Activated CD4-positive, alpha-beta T cell treated with anti-CD3 and anti-CD28 coated beads for 48 hours (primary cell): ENCODE measurements at places on chromosomes 2 and 18.

GRCh38 chr18:66346833-66347588, 256.9 kb downstream of the CDH19 start:
- DNase-seq, result no peak

DNA sequence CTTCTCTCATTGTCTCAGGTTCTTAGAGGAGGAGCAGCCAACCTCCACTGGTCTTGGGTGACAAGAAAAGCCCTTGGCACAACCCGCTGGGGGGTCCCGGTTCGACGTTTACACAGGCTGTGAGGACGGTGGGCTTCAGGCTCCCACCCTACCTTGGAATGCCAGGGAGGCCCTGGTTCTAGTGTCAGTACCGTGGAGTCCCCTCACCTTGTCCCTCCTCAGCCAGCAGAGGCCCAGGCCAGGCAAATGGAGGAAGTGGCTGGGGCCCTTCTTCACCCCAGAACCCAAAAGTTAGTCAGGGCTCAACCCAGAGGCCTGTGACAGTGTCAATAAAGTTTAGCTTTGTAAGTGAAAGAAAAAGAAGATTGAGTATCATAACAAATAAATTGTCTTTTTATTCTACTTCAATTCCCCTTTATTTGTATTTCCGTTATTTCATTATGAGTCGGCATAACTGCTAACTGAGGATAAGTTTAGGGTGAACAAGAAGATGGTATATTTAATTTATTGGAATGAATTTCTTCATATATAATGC, 62.6 kb upstream of the ZSWIM2 start:
- no peak for DNase-seq

GRCh38 chr2:223805008-223805407, 32.4 kb downstream of the AP1S3 start:
- no peak for DNase-seq

GRCh38 chr2:37415128-37415820, 70.8 kb downstream of the QPCT start:
- DNase-seq, result no peak

- no peak for DNase-seq
These were observed 7.7 kb upstream of the SERPINB8 start for GRCh38 chr18:63962137-63962536.

- no peak for DNase-seq
These were observed 38.3 kb downstream of the TNS1 start for GRCh38 chr2:217964275-217965161.

- no peak for DNase-seq
These were observed 64.8 kb downstream of the PDCL3 start for GRCh38 chr2:100627330-100628300.

GRCh38 chr2:203808046-203808750, 59.4 kb upstream of the CTLA4 start:
- DNase-seq, result no peak

GRCh38 chr2:200380833-200381542, 74.5 kb downstream of the SPATS2L start:
- DNase-seq, result no peak

DNA sequence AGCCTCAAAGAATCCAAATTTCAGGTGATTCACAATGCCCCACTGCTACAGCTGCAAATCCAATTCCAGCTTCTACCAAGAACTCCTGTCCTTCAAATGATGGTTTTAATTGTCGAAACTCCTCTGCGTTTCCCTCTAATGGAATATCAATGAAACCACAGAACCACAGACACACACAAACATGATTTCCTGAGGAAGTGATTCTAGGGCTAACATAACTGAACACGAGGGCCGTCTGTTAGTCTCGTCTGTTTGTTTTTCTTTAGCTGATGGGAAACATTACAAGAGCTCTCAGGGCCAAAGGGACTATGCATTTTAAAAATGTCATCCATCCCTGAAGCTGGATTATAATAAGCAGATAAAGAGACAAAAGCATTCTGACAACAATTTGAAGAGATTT, 59.4 kb downstream of the RNF152 start:
- no peak for DNase-seq

DNA sequence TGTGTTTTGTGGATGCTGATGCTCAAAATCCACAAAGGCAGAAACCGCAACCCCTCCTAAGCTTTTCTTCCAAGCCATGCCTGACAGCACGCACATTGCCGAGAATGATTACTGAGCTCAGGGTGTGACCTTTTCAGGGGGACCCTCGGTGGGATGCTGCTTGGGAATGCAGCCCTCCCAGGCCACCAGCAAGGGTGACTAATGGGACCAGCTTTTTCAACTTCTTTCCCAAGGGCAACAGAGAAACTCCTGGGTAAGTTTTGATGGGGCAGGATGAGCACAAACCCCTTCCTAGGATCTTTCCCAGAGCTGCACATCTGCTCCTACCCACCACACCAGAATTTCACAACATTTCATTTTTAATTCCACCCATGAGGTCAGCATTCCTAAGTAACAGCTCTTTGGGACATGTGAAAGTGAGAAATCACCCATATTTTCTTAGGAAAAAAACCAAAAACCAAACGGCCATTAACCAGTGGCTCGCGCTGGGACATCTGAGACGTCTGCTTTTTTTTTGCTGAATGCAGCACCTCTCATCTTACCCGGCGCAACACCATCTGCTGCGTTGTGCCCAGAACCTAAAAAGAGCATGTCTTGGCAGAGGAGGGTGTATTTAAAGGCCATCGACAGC, 119.0 kb downstream of the ARL4C start:
- no peak for DNase-seq

GRCh38 chr2:197862246-197862955, 58.0 kb downstream of the PLCL1 start:
- no peak for DNase-seq

DNA sequence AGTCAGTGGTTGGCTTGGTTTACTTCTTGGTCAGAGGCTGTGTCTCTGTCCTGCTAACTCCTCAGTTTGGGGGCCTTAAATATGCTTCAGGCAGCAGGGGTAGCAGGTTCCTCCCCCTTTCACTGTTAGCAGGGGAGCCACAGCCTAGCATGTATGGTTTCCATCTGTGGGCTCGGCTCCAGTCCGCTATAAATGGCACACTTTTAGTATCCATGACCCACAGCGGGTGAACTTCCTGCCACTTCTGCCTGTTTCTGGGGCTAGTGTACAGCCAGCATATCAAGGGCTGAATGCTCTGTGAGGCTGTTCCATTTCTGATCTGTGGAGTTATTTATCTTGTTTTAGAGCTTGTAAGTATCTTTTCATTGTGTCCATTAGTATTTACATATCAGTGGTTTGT, 58.3 kb downstream of the MRPL33 start:
- DNase-seq, result no peak

- no peak for DNase-seq
These were observed 84.8 kb downstream of the CCBE1 start for GRCh38 chr18:59612381-59612780.

GRCh38 chr18:21004726-21005125, 106.9 kb downstream of the ROCK1 start:
- no peak for DNase-seq

DNA sequence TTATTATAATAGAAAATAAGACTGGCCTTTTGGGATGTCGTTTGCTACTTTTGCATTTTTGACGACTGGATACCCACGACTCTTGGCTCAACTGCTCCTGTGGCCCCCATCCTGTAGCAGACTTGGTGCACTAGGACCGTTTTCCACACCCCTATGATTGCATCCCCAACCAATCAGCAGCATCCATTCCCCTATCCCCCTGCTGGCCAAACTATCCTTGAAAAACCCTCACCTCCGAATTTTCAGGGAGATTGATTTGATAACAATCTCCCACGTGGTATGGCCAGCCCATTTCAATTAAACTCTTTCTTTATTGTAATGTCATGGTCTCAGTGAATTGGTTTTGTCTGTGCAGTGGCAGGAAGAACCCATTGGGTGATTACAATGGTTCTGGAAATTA, 37.9 kb upstream of the TTR start:
- DNase-seq, result no peak

DNA sequence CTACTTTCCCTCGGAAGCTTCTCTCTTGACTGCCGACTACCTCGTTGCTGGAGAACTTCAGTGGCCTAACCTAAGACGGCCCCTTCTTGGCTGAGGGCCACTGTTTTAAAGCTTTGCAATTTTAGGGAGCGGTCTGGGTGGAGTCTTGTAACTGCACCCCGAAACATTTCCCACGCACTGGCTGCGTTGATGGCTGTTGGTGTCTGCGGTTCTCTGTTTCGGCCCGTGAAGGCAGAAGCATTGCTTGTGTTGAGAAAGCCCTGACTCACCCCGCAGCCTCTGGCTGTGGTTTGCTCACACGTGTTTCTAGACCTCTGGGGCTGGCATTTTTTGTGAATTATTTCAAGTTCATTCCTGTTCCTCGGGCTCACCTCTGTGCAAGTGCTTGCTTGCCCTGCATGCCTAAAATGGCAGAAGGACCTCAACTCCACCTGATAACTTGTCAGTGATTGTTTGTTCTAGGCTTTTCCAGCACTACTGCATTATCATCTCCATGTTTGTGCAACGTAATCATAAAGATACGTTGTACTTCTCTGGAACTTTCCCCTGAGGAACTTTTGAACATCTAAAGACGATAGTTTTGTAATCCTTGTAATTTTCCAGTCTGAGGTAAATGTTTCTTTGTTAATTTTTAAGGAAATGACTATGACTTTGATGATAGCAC, 94.2 kb upstream of the DLX2 start:
- peak; percentile 67 for DNase-seq

DNA sequence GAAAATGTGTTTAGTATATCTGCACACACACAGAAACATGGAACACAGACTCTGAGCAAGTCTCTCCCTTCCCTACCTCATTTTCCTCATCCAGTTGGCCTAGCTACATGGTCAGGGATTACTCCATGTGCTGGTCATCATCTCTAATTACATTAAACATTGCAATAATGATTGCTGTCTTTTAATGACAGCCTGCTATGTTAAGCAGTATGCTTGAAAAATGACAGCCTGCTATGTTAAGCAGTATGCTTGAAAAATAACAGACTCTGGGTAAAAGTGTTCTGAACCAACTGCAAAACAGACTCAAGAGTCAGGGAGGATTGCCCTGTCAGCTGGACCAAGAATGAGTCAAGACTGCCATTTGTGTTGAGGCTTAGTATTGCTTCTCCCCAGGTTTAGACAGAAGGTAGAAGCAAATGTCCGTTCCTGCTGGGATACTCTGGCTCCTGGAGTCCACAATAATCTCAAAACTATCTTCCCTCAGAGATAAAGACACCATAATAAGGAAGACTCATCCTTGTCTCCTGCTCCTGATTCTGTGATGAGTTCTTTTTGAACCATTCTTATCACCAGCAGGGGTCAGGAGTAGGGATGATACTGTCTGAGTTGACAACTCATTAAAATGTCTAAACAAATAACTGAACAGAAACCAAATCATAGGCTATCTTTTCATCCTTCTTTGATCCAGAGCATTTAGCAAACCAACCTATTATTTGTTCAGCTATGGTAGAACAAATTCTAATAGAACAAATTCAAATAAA, 57.7 kb downstream of the CCDC93 start:
- no peak for DNase-seq

DNA sequence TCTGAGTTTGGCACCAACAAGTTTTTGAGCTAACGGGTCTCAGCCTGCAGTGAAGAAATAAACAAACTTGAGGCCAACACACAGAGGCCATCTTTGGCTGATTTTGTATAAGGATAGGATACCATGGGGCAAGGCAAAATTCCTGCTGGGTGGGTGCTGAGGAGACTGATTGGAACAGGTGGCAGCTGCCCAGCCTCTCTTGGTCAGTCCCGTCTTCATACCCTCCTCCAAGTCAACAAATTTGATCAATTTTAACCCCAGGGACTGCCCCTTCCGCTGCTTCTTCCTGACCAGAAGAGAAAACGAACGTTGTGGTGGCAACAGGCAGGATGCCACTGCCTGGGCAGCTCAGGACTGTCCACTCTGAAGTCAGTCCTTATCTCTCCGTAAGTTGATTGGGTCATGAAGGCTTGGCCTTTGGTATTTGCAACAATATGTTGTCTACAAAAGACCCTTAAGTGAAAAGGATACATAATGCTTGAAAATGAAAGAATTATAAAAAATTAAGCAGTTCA, 139.3 kb downstream of the SPP2 start:
- no peak for DNase-seq

GRCh38 chr2:180910831-180911665, 69.4 kb upstream of the UBE2E3 start:
- DNase-seq, result no peak

DNA sequence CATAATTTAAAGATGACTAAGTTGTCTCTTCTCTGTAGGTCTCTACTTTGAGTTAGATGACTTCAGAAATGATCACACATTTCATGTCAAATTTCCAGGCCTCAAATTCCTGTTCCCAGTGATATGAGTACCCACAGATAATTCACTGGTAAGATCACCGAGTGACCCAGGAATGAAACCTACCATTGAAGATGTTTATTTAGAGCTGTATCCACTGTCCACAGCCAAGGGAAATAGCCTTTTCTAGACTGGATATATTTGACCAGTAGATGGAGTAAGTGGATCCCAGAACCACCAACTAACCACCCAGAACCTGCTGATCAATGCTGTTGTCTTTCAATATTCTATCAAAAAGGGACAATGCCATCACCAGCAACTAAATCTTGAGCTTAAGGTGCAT, 238.8 kb downstream of the SLC8A1 start:
- DNase-seq, result no peak

DNA sequence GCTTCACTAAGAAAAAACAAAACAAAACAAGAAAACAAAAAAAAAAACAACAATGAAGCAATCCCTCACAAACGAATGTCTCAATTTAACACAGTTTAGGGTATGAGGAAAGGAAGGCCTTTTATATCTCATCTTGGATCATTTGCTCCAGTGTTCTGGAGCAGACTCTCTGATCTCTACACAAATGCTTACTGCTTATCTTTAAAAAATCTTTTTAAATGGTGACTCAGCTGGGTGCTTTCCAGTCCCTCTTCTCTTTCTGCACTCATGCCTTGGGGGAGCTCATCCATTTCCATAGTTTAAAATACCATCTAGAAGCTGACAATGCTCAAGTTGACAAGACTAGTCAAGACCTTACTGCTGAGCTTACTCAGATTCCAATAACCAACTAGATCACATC, 56.2 kb downstream of the ETAA1 start:
- DNase-seq, result no peak

DNA sequence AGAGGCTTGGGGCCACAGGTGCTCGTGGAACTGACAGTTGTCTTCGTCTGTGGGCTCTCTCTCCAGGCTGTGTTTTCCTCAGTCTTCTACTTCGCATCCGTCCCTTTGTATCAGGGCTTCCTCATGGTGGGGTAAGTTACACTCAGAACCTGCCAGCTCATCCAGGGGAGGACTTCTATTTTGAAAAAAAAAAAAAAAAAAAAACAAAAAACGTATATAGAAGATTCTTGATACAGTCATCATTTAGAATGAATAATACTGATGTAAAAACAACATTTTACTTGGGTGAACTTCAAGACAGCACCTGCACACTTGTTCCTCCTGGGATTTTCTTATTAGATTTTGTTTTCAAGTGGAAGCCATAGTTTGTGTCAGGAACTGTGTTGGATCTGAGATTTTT, 47.7 kb upstream of the NFATC1 start:
- DNase-seq, result no peak

- DNase-seq, result no peak
These were observed 111.7 kb upstream of the SCN1A start for GRCh38 chr2:166239548-166239947.

DNA sequence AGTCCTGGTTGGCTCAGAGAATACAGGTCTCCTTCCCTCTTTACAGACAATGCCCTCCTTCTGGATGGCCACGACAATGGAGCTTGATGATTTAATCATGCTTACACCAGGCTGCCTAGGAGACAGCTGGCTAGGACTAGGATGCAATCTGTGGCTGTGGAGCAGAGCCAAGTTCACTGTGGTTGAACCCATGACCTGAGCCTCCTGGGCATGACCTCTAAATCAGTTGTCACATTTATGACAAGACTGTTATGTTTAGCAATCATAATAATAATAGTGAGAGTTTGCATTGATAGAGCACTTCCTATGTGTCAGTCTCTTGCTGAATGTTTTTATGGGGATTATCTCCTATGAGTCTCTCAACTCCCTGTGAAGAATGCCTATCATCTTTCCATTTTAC, 244.1 kb downstream of the ICOS start:
- no peak for DNase-seq
